GDM1 (cell line): ENCODE measurements at places on chromosomes 5 and 9.

- DNase-seq, result no peak
Observed at GRCh38 chr5:60299944-60300343, 400.0 kb downstream of the DEPDC1B start.

- DNase-seq, result no peak
Observed at GRCh38 chr9:3903906-3904305, 378.1 kb upstream of the RFX3 start.

- no peak for DNase-seq
Observed at GRCh38 chr5:1321576-1321975, 23.3 kb downstream of the CLPTM1L start.

- DNase-seq, result no peak
Observed at GRCh38 chr5:111784491-111785181, 27.6 kb upstream of the NREP start.

GRCh38 chr9:1962588-1963106 lies 52.5 kb upstream of the SMARCA2 start:
- DNase-seq, result no peak

GRCh38 chr5:78974011-78974410 lies 11.1 kb downstream of the ARSB start:
- DNase-seq, result no peak

DNA sequence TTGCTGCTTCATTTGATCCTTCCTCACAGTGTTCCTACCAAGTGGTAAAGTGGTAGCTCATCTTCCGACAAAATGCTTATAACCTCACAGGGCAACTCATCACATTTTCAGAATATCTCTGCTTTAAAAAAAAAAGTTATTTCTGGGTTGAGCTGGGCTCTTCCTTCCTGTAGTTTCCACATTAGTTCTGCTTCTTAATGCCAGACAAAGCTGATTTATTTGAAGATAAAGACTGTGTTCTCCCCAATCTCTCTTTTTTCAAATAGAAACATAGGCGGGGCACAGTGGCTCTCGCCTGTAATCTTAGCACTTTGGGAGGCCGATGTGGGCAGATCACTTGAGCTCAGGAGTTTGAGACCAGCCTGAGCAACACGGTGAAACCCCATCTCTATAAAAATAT lies 273.1 kb downstream of the ACTL7B start:
- DNase-seq, result no peak

DNA sequence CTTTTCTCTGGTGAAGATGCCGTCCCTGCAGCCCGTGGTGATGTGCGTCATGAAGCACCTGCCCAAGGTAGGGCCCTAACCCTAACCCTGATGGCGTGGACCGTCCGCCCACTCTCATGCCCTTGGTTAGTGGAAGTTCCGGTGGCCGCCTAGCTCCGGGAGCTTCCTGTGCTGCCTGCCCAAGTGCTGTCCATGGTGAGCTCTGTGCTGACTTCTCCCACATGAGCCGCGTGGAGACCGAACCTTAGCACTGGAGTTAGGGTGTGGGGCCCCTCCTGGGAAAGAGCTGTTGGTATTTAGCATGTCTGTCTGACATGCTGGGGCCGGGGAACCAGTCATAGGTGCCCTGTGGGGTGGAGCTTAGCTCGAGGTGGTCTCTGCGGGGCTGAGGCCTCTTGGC lies 1.2 kb downstream of the NELFB start:
- DNase-seq, result no peak

DNA sequence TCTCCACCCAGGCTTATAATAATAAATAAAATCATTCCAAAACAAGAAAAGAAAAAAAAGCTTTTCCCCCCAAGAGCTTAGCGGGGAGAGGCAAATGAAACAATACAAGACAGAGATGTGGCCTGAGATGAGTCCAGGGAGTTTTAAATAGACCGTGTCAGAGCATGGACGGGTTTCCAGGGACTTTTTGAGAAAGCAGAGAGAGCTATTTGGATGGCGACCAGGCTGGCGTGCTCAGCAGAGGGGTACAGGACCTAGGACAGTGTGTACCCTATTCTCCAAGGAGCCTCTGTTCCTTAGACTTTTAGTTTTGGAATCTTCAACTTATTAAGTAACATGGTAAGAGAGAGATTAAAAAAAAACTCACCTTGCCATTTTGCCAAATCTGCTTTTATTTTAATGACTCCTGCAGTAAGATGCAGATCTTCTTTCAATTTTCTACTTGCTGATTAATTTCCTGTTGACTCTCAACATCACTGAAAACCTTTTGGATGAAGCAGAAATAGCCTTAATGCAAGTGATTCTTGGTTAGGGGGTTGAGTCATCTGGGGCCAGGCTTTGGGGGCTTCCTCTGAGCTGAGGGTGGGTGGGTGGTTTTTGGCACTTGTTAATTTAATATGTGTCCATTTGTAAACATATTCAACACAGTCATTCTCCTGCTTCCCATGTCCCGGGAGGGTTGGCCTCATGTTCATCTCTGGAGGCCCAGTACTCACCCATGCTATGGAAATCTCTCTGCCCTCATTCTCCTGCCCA lies 49.6 kb upstream of the OSMR start:
- DNase-seq, result no peak

- no peak for DNase-seq
Observed at GRCh38 chr5:129271308-129271707, 176.8 kb downstream of the ISOC1 start.

- DNase-seq, result no peak
Observed at GRCh38 chr9:14889451-14889850, 20.8 kb downstream of the FREM1 start.
